ENCODE measurements at places on chromosomes 2 and 18.

DNA sequence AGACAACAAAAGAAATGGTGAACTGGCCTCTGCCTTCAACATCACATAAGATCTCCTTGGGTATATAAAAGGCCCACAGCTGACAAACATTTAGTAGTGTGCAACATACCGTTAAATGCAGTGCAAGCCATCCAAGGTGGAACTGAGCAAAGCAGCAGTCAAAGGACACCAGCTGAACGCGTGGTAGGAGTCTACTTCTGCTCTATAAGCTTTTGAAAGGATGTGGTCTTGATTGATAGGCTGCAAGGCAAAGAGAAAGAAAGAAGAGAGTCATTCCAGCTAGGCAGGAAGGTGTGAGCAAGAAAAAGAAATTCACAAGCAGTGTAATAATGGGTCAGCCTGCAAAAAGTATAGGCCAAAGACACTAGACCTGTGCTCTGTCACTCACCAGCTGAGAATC is 356.3 kb downstream of the SATB2 start:
- no peak for DNase-seq

- no peak for DNase-seq
These were observed 75.8 kb upstream of the PIK3C3 start for GRCh38 chr18:41879256-41879655.

GRCh38 chr2:99425022-99425421 is 64.8 kb downstream of the REV1 start:
- DNase-seq = no peak

GRCh38 chr2:121976926-121977325 is 221.5 kb downstream of the TSN start:
- DNase-seq = no peak

DNA sequence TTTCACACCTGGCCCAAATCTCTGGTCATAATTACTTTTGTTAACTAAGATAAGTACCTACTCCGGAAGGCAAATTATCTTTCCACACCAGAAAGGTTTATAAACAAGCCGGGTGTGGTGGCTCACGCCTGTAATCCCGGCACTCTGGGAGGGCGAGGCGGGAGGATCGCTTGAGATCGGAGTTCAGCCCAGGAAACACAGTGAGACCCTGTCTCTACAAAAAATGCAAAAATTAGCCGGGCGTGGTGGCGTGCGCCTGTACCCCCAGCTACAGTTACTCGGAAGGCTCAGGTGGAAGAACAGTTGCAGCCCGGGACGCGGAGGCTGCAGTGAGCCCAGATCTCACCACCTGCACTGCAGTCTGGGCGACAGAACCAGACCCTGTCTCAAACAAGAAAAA is 2.1 kb downstream of the PUM2 start:
- no peak for DNase-seq

DNA sequence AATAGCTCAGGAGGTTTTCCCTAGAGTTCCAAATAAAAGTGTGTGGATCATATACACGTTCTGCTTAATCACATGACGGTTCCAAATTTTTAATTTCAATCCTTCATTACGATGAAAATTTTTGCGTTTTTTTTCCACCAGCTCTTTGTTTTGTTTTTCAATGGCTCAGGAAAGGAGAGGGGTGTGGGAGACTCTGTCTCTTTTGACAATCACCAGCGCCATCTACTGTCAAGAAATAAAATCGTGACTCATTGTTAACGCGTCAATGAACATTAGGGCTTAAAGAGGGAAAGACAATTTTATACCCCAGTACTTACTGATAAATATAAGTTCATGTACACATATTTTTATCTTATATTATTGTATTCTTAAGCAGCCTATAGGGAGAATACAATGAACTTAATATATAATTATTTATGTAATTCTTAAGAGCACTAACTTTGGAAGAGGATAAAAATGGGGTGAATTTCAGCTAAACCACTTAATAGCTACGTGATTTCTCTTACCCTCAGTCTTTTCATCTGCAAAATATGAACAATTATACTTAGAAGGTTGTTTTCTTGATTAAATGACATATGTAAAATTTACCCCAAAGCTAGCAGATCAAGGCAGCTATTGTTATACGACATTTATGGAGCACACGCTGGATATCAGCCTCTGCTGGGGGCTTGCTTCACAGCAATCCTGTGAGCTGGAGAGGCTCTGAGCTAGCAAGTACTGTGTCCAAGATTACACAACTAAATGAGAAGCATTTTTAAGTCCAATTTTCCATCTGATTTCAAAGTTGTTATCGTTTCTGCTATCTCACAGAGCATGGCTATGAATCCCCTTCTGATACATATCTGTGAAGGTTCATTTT is 47.4 kb upstream of the RMDN2 start:
- peak; percentile 50 for DNase-seq

Measured in Caki2 (cell line).